RCC 7860 (cell line): ENCODE measurements at places on chromosomes 3 and 15.

DNA sequence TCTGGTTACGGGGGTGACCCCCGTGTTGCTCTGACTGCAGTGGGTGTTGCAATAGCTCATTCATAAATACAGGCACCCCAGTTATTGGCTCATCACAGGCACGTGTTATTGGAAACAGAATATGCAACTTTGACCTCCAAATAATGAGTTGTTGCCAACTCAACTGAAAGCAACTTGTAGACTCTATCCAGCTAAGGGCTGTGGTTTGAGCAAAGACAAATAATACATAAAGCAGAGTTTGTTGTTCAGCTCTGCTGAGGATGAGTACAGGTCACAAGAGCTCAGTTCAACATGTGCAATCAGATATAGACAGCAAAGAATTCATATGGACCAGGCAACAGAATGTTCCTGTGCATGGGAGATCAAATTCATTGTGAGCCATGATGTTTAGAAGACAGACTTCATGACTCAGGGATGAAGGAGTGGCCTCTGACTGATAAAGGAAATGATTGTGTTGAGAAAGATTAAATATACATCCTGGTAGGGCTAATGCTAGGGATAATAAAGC lies 87.6 kb upstream of the LRIG1 start:
- DNase-seq = no peak

DNA sequence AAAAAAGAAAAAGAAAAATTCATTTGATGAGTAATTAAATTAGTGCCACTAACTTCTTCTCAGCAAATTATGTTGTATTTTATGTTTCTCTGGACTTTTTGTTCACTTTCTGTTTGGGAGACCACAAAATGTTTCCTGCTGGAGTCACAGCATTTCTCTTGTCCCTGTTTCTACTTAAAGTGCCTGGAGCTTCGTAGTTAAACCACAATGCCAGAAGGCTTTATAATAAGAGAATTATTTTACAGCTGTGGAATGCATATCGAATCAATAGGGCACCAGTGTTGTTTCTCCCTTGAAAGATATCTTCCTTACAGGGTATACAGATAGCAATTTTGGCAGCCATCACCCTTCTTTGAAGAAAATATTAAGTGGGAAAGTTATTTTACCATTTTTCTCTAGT lies 3.2 kb downstream of the DTWD1 start:
- DNase-seq = no peak

- no peak for DNase-seq
Observed at GRCh38 chr15:61857169-61857829, 202.9 kb downstream of the VPS13C start.

DNA sequence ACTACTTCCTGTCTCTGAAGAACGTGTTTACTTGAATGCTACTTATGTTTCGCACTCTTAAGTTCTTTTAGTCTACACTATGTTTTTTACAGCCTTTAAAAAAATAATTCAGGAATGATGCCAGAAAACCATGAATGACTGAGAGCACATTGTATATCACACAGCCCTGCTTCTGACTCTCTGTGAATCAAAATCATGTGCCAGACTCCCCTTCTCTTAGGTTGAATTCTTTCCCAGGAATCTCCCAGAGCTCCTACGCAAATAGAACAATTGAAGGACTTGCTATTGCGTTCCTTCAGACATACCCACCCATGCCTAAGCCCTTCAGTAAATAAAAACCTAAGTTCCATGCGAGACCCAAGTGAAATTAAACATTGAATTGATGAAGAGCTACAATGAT lies 782.0 kb upstream of the ALCAM start:
- DNase-seq = no peak

GRCh38 chr15:94297558-94297957 lies 66.2 kb downstream of the MCTP2 start:
- DNase-seq = no peak
